IMR-90 (cell line): ENCODE measurements at places on chromosomes 3 and 15. TPM values are rescaled to one million over a fixed set of nuclear protein-coding genes. Genes with fewer than 3 reads are reported as not detected.
A peak's percentile ranks its signal among the peaks of the same experiment; 100 is the strongest.

The SCG5 gene
- 7.9 and 8.3 TPM in 2 replicates for total RNA-seq

- peak; percentile 85 for DNase-seq
Observed at GRCh38 chr3:120093119-120093910, 932 bp downstream of the GSK3B start.

DNA sequence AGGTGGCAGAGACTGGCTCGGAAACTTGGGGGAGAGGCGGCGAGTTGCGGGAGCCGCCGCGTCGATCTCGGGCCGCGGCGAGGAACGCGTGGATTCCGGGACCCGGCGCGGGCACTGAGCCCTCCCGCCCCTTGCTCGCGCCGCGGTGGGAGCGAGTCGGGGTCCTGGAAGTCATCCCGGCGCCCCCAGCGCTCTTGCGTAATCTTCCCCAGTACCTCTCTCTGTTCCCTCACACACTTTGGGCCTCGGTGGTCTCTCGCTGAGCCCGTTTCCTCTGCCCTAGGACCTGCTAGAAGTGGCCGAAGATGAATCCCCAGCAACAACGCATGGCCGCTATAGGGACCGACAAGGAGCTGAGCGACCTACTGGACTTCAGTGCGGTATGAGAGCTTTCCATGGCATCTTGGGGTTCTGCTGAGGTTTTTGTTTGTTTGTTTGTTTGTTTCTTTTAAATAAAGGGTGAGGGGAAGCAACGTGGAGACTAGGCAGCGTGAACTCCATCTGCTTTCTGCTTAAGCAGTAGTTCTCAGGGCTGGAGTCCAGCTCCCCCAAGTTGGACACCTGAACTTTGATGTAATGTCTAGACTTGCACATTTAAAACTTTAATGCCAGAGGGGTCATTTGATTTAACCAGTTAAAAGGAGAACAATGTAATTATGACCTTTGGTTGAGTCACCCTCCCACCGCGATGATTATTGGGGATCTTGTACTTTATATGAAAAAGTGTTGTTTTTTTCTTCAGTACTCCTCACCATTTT, 1.3 kb downstream of the TCF12 start:
- DNase-seq = peak; percentile 35

- peak; percentile 67 for DNase-seq
Observed at GRCh38 chr15:52208306-52208946, 17.2 kb upstream of the GNB5 start.

The IMPG2 gene
- 0.18 and 0.28 TPM in 2 replicates for total RNA-seq

DNA sequence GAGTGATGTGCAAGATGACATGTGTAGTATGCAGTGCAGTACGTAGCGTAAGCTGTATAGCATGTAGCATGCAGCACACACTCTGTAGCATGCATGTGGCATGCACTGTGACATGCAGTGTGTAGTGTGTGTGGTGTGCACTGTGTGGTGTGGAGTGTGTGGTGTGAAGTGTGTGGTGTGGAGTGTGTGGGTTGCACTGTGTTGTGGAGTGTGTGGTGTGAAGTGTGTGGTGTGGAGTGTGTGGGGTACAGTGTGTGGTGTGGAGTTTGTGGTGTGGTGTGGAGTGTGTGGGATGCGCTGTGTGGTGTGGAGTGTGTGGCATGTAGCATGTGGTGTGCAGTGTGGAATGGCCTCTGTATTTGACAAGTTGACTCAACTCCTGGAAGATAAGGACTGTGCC, 39.2 kb downstream of the ROPN1B start:
- DNase-seq = no peak

The PHLDB2 gene
- total RNA-seq = 27.2 and 28.7 TPM in 2 replicates

DNA sequence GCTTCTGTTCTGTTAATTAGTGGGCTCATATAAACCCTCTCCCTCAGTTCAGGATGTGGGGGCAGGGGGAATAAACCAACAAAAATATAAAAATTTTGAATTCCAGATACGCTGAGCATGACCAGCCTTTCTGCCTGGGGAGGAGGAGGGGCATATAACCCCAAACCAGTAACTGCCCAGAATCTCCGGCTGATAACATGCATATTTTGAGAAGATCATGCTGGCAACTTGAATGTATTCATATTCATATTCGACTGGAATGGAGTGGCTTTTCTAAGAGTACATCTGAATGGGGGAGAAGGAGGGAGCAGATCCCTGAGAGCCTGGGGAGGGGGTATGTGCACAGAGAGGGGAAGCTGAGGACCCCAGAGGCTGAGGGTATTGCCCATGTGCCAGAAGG, 54.5 kb upstream of the LCTL start:
- DNase-seq = no peak

- DNase-seq = no peak
Observed at GRCh38 chr3:78911394-78911793, 856.4 kb downstream of the ROBO1 start.

The UROC1 gene
- total RNA-seq = not detected in 2 replicates

The ERC2 gene
- 0.18 and 0.28 TPM in 2 replicates for total RNA-seq

The PCOLCE2 gene
- total RNA-seq = 0.54 and 0.56 TPM in 2 replicates

GRCh38 chr3:52055537-52056351, 627 bp downstream of the DUSP7 start:
- peak; percentile 57 for DNase-seq

- DNase-seq = no peak
Observed at GRCh38 chr3:129507181-129507831, 21.1 kb upstream of the RHO start.

- no peak for DNase-seq
Observed at GRCh38 chr15:59420108-59420507, 17.9 kb upstream of the FAM81A start.

The HDGFL3 gene
- 9.5 and 31.4 TPM in 2 replicates for total RNA-seq

DNA sequence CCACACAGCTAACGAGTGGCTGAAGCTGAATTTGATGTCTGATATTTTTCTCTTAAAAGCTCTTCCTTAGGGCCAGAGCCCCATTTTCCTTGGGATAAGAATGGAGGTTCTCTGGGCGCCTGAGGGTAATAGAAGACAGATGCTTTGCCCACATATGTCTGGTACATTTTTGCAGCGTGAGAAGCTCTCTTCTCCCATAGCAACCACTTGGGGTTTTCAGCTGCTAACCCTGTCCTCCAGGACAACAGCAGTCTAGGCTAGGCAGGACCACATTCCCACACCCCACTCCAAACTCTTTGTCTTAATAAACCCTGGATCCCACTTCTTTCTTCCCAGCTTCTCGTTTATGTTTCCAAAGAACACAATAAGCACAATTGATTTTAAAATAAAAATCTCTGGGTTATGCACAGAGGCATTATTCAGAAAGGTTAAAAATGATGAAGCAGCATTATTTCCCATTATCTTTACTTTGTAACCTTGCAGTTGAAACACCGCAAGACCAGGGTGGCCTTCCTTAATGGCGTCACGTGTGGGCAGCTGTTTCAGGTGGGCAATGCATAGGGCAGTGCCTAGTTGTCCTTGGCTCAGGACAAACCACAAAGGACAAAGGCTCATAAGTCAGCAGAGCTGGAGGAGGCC, 56.5 kb upstream of the NTRK3 start:
- no peak for DNase-seq

DNA sequence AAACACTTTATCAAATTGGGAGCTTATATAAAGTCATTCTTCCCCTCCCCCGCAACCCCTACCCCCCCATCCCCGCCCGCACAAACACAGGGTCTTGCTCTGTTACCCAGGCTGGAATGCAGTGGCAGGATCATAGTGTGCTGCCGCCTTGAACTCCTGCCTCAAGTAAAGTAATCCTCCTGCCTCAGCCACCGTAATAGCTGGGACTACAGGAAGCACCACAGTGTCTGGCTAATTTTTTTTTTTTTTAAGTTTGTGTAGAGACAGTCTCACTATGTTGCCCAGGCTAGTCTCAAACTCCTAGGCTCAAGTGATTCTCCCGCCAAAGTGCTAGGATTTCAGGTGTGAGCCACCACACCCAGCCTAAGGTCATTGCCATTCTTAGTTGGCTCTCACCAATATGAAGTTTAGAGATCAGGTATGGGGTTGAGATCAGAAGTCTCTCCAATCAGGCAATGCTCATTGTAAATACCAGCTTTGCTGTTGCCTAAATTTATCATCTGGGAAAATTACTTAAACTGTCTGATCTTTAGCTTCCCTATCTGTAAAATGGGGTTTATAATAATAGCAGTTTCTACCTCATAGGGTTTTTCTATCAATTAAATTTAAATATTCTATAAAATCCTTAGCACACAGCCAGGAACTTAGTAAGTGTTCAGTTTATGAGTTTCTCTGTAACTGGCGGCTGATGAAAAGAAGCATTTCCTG, 60.3 kb downstream of the TGFBR2 start:
- DNase-seq = no peak

The ATR gene
- 28.0 and 36.7 TPM in 2 replicates for total RNA-seq

The CAMK2N2 gene
- total RNA-seq = not detected in 2 replicates

GRCh38 chr3:156341831-156342416, 213.0 kb downstream of the SSR3 start:
- no peak for DNase-seq

GRCh38 chr3:27293939-27294338, 75.2 kb downstream of the NEK10 start:
- peak; percentile 49 for DNase-seq

DNA sequence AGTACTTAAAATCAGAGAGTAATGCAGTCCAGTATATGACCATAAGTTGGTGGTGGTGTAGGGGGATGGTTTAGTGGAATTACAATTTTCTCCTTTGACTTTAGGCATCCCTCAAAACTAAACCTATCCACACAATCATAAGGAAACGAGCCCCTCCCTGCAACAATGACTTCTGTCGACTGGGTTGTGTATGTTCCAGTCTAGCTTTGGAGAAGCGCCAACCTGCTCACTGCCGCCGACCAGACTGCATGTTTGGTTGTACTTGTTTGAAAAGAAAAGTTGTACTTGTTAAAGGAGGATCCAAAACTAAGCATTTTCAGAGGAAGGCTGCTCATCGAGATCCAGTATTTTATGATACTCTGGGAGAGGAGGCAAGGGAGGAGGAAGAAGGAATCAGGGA, 52.8 kb downstream of the MGA start:
- peak; percentile 39 for DNase-seq

DNA sequence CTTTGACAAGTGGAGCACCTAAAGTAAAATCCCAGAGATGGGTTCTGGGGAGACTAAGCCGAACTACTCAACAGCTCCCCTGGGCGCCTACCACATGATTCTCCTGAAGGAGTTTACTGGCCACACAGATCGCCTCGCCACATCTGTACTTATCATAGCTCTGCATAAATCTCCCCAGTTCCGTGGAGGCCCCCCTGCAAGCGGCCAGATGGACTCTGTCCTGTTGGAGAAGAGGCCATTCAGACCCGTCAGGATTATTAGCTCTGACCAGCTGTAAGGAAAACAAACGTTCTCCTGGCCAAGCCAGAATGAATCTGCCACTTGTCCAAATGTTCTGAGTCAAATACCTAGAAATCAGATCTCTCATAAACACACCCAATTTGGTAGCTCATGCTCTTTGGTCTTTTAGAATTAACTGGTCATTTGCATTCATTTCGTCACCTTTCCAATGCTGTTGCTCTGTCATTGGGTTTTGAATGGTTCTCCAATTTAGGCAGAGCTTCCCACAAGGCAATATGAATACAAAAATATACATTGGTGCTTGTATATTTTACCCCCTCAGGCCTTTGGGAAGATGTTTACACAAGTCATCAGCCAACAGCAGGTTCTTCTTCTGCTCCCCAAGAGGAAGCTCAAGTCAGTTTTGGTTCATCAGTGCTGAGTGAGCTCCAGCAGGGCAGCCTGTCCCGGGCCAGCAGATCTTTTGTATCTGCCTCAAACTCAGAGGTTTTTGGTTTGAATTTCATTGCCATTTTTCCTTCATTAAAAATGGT, 124.5 kb downstream of the THSD4 start:
- peak; percentile 40 for DNase-seq

- peak; percentile 62 for DNase-seq
Observed at GRCh38 chr3:124315215-124316033, 323.5 kb upstream of the ROPN1 start.

DNA sequence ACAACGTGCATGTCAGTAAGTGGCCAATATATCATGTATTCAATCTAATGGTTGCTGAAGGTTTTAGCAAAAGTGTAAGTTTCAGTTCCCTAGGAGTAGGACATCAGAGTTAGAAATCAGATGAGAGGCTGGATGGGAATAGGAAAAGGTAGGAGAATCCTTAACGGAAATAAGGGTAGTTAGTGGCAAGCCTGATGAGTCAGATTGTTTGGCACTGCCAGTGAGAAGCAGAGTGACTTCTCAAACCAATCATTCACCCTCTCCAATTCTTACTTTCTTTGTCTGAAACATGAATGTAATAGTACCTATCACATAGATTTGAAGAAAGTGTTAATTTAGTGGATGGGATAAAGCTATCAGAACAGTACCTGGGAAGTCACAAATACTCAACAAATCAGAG, 894.0 kb downstream of the NTRK3 start:
- DNase-seq = no peak

DNA sequence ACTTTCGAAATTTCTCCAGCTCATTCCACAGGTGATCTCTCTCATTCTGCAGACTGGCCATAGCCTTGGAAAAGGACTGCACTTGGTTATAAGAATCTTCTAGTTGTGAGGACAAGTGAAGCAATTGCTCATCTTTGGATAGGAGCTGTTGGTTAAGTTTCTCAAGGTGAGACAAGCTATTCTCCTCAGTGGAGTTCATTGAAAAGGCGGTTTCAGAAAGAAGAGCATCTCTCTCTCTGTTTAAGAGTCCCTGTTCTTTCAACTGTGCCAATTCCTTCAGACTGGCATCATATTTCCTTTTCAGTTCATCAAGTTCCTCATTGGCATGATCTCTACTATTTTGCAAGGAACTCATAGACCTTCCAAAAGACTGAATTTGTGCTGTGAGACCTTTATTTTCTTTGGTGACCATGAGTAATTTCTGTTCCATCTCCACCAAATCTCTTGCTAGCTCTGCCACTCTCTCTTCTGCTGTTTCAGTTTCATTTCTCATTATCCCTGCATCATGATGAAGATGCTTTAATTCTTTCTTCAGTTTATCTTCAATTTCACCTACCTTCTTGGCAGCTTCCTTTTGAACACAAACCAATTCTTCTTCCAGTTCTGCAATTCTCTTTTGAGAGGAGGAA, 30.2 kb upstream of the HCLS1 start:
- DNase-seq = no peak

DNA sequence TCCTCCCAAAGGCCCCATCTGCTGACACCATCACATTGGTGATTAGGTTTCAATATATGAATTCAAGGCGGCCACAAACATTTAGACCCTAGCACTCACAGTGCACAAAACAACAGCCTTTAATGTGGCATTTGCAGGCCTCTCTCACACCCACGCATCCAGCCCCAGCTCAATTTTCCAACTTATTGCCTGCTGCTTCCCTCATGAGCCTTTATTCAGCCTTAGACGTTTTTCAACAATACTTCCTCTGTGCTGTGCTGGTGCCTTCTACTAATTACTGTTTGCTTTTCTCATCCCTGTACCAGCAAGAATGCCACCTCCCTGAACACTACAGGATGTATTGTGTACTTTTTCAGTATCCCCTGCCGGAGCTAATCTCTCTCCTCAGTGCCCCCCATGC, 334.6 kb downstream of the GABRB3 start:
- no peak for DNase-seq
